Activated CD4-positive, alpha-beta T cell treated with anti-CD3 and anti-CD28 coated beads for 36 hours (primary cell): ENCODE measurements at places on chromosomes 3 and 15. TPM values are rescaled to one million over a fixed set of nuclear protein-coding genes. Genes with fewer than 3 reads are reported as not detected.
A peak's percentile ranks its signal among the peaks of the same experiment; 100 is the strongest.

DNA sequence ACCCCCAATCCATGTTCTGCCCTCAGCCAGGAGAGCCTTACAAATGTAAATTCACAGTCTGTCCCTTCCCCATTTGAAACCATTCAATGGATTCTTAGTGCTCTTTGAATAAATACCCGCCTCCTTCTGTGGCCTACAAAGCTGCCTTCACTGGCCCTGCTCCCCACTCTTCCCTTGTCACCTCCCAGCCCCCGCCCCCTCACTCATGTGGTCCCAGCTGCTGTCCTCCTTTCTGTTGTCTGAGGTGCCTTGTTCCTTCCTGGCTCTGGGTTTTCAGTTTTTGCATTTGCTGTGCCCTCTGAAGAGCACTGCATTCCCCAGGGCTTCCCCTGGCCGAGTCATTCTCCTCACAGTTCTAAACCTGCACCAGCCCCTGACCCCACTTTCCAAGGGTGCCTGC is 3.2 kb downstream of the EFCAB12 start:
- no peak for DNase-seq

- peak; percentile 11 for DNase-seq
Observed at GRCh38 chr15:41543521-41543870, 561 bp downstream of the RPAP1 start.

DNA sequence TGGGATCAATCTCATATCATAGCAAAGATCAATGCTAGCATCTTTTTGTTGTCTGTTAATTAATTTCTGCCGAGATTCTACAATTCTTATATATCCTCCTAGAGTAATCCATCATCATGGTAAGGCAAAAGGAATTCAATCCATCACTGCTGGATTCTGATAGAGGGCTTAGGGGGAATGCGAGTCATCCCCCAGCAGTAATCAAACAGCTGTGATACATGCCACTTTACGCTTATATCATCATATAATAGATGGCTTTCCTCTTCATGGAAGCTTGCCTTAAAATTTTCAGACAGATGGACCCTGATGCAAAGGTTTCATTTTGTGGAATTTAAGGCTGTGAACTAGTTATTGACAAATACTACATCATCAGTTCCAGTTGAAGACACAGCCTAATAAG is 645.9 kb downstream of the CADM2 start:
- DNase-seq = no peak

GRCh38 chr3:20380295-20380694 is 194.3 kb upstream of the SGO1 start:
- DNase-seq = no peak

SLC28A2 gene
- not detected for total RNA-seq

DNA sequence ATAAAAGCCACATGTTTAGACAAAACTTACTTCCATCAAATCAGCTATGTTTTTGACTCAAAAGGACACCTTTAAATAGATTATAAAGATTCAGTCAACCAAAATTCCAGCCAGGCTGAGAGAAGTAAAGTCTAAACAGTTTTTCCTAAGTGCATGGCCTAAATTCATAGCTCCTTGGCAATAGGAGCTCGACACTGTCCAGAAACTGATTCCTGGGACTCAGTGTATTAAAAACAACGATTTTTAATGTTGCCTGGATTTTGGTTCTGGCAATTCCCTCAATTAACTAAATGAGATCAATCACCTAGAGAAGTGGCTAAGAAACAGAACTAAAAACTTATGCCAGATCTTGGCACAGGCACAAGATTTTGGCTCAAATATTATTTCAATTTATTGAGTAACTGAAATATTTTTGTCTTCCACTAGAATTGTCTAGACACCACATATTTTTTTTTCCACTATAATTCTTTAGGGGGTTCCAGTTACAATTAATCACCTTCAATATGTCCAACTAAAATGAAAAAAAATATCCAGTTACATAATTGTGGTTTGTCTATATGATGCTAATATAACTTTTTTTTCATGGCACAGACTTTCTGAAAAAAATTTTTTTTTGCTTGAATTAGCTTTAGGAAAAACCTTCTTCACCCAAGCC is 135.9 kb downstream of the TFDP2 start:
- no peak for DNase-seq

- no peak for DNase-seq
Observed at GRCh38 chr15:48992096-48992495, 28.4 kb upstream of the SHC4 start.

MEIS2 gene
- not detected for total RNA-seq

- no peak for DNase-seq
Observed at GRCh38 chr15:67955252-67955651, 98.9 kb upstream of the PIAS1 start.

SLC7A14 gene
- total RNA-seq = not detected

DNA sequence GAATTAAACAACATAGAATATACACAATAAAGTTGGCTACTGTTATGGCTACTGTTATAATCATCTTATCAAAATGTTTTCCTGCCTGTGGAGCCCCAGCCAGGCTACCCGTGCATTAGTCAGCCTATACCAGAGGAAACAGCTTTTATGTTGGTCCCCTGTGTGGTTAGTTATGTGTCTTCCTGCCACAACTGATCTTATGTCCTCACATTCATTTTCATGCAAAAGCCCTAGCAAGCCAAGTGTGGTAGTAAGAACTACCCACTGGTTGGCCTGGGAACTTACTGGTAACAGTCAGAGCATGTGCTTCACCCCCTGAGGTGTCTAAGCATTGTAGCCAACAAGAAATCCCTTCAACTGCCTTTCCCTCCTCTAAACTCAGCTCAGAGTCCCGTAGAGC is 21.8 kb downstream of the MGLL start:
- peak; percentile 14 for DNase-seq

- DNase-seq = no peak
Observed at GRCh38 chr3:190345027-190345821, 23.0 kb upstream of the CLDN1 start.

GRCh38 chr3:65996589-65996988 is 42.1 kb downstream of the MAGI1 start:
- no peak for DNase-seq

HCLS1 gene
- 200 TPM for total RNA-seq

DNA sequence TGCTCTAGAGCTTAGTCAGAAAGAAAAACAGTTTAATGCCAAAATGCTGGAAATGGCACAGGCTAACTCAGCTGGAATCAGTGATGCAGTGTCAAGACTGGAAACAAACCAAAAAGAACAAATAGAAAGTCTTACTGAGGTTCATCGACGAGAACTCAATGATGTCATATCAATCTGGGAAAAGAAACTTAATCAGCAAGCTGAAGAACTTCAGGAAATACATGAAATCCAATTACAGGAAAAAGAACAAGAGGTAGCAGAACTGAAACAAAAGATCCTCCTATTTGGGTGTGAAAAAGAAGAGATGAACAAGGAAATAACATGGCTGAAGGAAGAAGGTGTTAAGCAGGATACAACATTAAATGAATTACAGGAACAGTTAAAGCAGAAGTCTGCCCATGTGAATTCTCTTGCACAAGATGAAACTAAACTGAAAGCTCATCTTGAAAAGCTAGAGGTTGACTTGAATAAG is 150.5 kb upstream of the LRRFIP2 start:
- no peak for DNase-seq

NANOGP8 gene
- not detected for total RNA-seq

ETV5 gene
- 1.4 TPM for total RNA-seq

- no peak for DNase-seq
Observed at GRCh38 chr15:91125162-91125561, 25.1 kb downstream of the SV2B start.

GRCh38 chr3:73789825-73790444 is 165.2 kb upstream of the PDZRN3 start:
- no peak for DNase-seq

DNA sequence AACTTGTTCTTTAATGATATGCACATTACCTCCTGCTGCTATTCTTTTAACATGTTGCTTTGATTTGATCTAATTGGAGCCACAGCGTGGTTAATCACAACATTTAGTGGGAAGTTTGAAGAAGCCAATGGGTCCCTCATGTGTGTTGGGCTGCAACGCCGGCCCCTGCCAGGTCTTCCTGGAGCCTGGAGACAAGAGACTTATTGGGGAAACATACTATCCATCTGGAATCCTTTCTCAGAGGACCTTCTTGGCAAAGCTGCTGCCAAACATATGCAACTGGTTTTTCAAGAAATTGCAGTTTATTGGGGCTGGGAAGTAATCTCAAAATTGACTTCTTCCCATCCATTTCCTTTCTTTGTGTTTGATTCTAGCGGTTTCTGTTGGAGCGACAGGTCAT is 396.3 kb upstream of the PROK2 start:
- no peak for DNase-seq

DNA sequence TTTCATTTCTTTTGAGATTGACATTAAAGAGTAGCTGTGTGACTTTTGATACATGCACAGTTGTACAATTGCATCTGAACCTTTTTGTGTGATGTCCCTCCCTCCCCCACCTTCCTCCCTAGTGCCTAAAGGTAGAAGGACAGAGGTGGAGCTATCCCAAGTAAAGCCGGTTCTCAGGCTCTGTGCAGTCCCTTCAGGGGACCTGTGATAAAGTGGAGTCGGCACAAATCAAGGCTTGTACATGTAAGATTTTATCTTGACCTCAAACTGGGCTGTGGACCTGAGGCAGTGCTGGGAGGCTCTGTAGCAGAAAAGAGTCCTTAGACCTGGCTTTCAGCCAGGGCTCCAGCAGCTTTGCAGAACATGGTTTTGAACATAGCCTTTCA is 55.5 kb upstream of the CMTM7 start:
- no peak for DNase-seq

- no peak for DNase-seq
Observed at GRCh38 chr15:91894606-91895005, 41.1 kb downstream of the SLCO3A1 start.

MKRN2OS gene
- total RNA-seq = not detected

DNA sequence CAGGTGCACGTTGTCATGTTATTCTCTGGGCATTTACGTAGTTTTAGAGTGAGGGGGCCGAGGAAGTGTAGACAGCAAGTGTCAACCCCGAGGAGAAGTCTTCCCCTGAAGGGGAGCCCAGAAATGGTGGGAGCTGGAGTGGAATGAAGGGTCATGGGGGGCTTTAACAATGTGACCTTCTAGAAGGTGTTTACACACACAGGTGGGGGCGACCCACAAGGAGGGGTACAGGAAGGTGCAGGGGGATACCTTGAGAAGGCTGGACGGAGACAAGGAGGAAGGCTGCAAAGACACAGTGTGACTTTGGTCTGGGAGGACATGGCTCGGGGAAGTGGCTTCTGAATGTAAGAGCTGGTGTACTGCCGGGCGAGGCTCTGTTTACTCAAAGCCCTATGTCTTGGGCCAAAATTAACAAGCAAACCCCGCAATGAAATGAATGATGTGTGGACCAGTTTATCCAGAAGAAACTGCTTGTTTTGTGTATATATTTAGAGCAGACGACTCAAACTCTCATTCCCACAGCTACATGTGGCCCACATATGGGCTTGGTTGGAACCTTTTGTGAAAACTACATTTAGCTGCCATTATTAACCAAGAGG is 18.7 kb downstream of the TRPM1 start:
- DNase-seq = no peak

POMGNT2 gene
- 8.6 TPM for total RNA-seq

- DNase-seq = no peak
Observed at GRCh38 chr15:43702701-43703424, 9.2 kb downstream of the CKMT1A start.

- no peak for DNase-seq
Observed at GRCh38 chr3:85007195-85008094, 48.7 kb downstream of the CADM2 start.

DNA sequence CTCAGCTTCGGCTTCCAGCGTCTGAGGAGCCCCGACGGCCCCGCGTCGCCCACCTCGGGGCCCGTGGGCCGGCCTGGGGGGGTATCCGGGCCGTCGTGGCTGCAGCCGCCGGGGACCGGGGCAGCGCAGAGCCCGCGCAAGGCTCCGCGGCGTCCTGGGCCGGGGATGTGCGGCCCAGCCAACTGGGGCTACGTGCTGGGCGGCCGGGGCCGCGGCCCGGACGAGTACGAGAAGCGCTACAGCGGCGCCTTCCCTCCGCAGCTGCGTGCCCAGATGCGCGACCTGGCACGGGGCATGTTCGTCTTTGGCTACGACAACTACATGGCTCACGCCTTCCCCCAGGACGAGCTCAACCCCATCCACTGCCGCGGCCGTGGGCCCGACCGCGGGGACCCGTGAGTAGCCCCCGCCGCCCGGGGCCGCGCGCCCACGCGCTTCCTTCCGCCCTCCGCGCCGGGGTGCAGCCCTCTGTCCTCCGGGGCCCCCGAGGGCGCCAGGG is 462 bp downstream of the EDEM1 start:
- DNase-seq = peak; percentile 72

GRCh38 chr3:66066963-66067617 is 28.4 kb upstream of the MAGI1 start:
- DNase-seq = no peak

TP63 gene
- 0.33 TPM for total RNA-seq

GRCh38 chr3:119356646-119357045 is 62.5 kb downstream of the ARHGAP31 start:
- no peak for DNase-seq

MORF4L1 gene
- 260 TPM for total RNA-seq

DNA sequence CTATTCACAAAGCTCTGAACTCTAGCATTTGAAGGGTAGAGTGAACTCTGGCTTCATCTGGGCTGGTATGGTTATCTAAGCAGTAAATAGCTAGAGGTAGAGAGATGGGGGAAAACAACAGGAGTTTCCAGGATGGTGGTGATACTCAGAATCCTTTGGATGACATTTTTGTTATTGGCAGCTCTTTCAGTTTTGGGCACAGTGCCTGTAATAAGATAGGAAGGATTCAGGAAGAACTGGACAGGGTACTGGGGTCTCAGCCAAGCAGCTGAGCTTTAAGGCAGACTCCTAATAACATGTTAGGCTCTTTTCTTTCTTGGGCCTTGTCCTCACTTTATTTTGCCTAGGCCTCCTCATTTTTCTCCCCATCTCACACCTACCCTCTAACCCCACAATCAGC is 338.5 kb downstream of the CADM2 start:
- DNase-seq = no peak
